DMS153 (cell line): ENCODE measurements at places on chromosomes 2 and 18.

- no peak for DNase-seq
These were observed 213.9 kb downstream of the TFCP2L1 start for GRCh38 chr2:121071034-121071504.

DNA sequence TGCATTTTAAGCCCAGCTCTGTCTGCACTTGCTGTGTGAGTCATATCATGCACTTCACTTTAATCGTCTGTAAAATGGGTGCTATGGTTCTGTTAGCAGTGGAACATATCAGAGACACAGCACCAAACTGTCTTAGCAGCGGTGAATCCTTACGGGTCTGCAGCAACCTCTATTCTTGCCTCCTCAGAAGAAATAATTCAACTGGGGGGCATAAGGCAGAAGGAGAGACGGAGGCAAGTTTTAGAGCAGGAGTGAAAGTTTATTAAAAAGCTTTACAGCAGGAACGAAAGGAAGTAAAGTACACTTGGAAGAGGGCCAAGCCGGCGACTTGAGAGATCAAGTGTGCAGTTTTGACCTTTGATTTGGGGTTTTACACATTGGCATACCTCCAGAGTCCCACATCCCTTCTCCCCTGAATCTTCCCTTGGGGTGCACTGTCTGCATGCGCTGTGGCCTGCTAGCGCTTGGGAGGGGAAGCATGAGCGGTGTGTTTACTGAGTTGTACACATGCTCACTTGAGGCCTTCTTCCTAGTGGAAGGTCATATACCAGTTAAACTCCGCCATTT is 109.8 kb downstream of the DDX1 start:
- no peak for DNase-seq

- DNase-seq: no peak
These were observed 78.9 kb downstream of the CPS1 start for GRCh38 chr2:210635257-210635656.

GRCh38 chr18:28766721-28767120 is 589.8 kb upstream of the CDH2 start:
- no peak for DNase-seq
